ENCODE measurements at places on chromosomes 1 and 21.

DNA sequence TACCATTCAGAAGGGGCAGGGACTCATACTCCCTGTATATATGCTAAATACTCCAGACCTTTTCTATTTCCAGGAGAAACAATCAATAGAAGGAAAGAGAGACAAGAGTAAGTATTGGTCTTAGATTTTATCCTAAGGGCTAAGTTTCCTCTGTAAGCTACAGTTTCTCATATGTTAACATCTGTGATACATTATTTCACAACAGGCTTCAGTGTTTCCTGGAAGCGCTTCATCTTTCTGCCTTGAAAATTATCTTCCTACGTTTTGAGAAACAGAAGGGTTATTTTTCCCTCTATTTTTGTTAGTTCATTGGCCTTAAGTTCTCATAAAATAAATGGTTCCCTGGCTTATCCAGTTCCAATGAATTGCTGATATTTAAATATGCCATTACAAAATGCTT lies 15.6 kb downstream of the FMO1 start:
- no peak for DNase-seq

- DNase-seq: no peak
Measured at GRCh38 chr1:99005537-99005942, 879 bp upstream of the PLPPR5 start.

GRCh38 chr1:153349363-153350320 lies 1.0 kb upstream of the PGLYRP4 start:
- DNase-seq: no peak

GRCh38 chr1:162011337-162012012 lies 12.2 kb downstream of the OLFML2B start:
- no peak for DNase-seq

DNA sequence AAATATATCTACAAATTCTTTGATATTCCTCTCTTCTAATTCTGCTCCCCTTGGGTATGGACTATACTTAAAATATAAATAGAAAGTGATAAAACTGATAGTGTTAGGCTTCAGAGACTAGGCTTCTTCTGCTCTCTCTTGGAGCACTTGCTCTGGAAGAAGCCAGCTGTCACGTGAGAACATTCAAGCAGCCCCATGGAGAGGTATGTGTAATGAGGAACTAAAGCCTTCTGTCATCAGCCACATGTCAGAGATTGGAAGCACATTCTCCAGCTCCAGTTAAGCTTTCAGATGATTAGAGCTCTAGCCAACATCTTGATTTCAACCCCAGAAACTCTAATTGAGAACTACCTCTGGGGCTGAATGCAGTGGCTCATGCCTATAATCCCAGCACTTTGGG lies 34.3 kb downstream of the XKR8 start:
- DNase-seq: no peak

GRCh38 chr1:35544976-35545375 lies 12.2 kb downstream of the KIAA0319L start:
- DNase-seq: no peak

Data from activated B cell treated with CpG ODN at 0.5 μM for 24 hours (primary cell).